ENCODE measurements at places on chromosomes 7 and 10.

DNA sequence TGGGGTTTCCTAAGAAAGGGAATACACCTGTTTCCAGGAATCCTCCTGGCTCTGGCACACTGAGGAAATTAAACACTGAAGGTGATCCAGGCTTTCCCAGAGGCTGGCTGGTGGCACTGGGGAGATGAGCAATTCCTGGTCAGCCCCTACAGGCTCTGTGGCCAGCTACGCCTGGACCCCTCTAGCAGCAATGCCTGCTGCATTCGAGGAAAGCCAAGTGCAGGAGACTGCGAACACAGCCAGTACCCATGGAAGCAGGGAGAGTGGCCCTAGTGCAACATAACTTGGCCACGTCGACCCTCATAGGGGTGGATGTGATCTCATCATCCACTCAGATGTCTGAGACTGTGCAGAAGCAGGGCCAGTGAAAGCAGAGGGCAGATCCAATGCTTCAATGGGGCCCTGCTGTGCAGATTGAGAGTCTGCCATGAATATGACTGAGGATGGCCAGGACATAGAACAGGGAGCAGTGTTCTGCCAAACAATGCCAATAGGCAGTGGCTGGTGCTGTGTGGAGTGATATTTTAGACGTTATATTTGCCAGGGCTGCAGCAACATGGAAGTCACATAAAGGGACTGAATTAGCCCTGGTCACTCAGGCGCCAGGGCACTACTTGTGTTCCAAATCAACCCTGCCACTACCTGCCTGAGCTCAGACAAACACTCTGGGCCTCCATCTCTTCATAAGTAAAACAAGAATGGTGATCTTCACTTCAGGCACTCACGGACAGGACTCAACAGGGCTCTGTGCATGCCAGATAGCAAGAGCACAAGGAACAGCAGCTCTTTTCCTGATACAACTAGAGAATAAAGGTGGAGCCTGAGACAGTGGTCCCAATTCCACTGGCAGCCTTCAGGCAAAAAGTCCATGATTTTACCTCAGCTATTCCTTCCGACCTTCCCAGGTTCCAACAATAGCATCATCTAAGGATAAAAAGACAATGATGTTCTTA lies 2.4 kb downstream of the ZNF488 start:
- DNase-seq = no peak

GRCh38 chr10:51804866-51805265 lies 105.5 kb upstream of the CSTF2T start:
- DNase-seq = no peak

GRCh38 chr10:103013416-103013815 lies 95.3 kb downstream of the CNNM2 start:
- DNase-seq = no peak

DNA sequence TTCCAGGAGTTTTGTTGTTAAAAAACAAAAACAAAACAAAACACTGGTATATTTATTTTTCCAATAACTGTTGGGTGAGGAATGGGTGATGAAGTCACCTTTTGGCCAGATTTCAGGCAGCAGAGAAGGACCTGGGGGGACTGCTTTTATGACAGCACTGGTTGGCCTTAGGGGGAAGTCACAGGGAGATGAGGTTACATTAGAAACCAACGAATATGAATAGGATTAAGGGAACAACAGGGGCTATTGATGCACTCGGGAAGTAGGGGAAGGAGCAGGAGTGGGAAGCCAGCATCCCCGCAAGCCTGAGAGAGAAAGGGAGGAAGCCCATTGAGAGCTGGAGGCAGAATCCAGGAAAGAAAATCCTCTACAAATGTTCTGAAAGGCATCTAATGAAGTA lies 958.4 kb downstream of the TYW1 start:
- no peak for DNase-seq

DNA sequence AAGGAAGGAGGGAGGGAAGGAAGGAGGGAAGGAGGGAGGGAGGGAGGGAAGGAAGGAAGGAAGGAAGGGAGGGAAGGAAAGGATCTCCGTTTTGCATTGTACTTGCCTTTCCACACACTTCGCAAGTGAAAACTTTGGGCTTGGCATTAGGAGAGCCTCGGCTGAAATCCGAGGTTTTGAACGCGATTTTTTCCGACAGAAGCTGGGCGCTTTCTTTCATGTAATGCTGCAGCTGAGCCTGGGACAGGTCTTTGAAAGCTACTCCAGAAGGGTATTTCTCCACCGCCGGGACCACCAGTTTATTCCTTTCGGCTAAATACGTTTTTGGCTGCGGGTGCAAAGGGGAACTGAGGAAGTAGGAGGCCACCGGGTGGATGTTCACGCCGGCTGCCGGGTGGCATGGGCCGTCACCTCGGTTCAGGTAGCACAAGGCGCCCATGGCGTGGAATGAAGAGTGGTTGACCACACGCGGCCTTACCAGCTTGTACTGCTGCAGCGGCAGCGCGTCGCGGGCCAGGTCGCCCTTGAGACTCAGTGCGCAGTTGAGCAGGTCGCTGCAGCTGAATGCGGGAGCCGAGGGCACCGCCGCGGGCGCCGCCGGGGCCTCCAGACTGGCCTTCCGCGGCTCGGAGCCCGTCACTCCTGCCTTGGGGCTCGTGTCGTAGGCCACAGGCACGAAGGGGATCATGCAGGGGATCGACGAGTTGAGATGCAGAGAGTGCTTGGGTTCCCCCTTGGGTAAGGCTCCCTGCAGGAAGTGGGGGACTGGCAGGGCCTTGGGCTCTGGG lies 825 bp downstream of the FEZF1 start:
- DNase-seq = no peak

- no peak for DNase-seq
Observed at GRCh38 chr10:81575036-81575435, 300.0 kb upstream of the NRG3 start.

DNA sequence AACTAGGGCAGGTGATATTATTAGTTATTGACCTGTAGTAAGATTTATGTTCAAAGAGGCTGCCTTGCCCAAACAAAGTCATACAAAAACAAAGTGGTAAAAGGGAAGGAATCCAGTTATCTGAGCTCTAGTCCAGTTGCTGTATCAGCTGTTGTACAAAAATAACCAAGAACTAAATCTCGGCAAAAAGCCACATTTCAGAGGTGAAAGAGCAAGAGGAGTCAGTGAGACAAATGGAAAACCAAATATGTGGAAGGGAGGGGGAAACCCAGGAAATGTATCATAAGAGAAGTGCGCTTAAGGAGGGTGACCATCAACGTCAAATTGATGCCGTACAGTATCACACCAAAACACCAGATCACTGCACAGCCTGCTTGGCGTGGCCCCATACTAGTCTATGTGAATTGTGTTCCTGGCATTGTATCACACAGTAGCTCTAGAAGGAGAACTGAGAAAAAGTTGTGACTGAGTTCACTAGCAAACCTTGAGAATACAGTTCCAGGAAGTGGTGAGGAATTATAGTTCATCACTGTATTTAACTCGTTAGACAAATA lies 6.4 kb downstream of the AGBL3 start:
- DNase-seq = no peak

- DNase-seq = no peak
Observed at GRCh38 chr7:73621168-73622063, 2.9 kb downstream of the MLXIPL start.

Measured in activated CD4-positive, CD25-positive, alpha-beta regulatory T cell (primary cell).